ENCODE measurements at places on chromosomes 4 and X.

DNA sequence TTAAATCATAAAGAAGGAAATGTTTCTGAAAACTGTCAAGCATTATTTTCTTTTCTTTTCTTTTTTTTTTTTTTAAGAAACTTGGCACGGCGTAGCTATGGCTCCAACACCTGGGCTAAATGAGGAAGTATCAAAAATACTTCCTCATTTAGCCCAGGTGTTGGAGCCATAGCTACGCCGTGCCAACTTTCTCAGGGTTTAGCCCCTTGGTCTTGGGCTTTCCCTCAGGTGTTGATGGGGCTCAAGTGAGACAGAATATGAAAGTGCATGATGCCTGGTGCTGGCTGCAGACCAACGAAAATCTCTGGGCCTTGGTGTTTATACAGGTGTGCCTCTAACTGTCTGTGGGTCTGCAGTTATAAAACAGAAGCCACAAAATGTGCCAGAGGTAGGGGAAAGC is 132.7 kb downstream of the ARHGAP24 start:
- peak; percentile 84 for DNase-seq

DNA sequence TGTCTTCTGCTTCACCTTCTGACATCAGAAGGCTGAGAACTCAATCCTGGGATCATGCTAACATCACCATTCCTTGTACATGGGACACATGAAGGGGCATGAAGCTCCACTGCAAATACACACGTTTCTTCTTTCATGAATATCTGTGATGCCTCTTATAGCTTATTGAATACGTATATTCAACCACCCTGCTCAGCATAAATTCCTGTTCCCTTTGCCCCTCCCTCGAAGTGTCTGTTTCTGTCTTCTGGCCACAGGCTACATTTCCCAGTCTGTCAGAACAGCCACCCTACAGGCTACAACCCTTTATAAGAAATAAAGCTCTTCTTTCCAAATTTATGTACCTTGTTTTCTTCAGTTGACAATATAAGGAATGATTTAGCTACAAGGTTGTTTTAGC is 201.3 kb upstream of the STS start:
- no peak for DNase-seq

GRCh38 chrX:153925739-153926551 is at the start of gene ARHGAP4:
TSS of gene ARHGAP4 (minus strand) at chrX:153926264. CDS start at chrX:153926202, 62 bp downstream.
- no peak for DNase-seq

DNA sequence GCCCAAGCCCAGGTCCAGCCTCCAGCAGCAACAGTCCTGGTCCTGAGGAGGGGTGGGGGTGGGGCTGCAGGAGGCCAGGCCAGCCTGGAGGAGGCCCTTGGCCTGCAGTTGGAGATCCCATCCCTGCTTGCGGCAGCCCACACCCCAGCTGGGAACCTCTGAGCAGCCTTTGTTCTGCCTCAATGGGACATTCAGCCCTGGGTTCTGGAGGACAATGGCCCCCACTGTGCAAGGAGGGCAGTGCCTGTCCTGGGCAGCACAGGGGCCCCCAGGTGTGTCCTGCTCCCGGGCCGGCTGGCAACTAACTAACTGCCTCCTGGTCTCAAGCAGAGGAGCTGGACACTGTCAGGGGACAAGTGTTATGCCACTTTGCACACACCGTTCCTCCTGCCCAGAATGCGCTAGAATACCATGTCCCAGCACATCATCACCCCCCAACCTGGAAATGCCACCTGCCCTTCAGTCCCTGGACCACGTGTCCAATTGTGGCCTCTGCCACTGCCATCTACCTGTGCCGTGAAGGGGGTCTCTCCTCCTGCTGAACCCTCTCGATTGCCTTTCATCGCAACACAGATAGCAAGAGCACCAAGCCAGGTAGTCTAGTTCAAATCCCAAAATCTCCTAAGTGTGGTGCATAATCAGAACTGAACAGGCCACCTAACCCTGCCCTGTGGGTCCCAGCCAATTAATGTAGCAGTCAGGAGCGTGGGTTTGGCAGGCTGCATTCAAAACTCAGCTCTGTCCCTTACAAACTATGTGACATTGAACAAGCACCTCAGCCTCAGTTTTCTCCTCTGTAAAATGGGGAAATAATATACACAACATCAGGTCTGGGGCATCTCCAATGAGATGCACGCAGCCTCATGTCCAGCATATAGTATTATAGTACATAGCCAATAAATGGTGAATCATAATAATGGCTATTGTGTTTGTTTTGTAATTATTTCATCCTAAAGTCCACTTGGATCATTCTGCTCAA is 8.8 kb downstream of the PPP2R2C start:
- DNase-seq: no peak

GRCh38 chr4:183059797-183060196 is 39.3 kb upstream of the WWC2 start:
- no peak for DNase-seq

DNA sequence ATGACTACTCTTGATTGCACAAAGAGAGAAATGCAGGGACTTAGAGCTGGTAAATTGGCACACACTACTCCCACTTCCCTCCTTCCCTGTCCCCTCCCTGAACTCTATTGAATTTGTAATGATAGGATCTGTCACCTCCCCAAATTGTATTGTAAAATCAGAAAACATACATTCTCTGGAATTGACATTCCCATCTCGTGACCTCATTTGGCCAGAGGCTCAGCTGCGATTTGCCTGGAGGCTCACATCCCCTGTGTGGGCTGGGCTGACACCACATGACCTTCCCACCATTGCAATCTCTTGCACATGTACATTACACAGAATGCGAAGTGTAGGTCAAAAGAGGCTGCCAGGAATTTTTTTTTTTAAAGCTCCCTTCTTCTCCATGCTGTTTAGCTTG is 172.1 kb downstream of the MID1IP1 start:
- DNase-seq: no peak

DNA sequence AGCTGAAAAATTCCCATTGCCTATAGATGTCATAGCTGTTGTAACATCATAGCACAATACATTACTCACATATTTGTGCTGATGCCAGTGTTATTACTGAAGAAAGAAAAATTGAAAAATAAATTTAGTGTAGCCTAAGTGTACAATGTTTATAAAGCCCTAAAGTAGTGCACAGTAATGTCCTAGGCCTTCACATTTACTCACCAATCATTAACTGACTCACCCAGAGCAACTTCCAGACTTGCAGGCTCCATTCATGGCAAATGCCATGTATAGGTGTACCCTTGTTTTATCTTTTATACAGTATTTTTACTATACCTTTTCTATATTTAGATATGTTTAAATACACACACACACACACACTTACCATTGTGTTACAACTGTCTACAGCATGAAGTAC is 265.4 kb upstream of the MAGEB18 start:
- no peak for DNase-seq
